ENCODE measurements at places on chromosomes 3 and 15. TPM values are rescaled to one million over a fixed set of nuclear protein-coding genes. Genes with fewer than 3 reads are reported as not detected.
A peak's percentile ranks its signal among the peaks of the same experiment; 100 is the strongest.

DNA sequence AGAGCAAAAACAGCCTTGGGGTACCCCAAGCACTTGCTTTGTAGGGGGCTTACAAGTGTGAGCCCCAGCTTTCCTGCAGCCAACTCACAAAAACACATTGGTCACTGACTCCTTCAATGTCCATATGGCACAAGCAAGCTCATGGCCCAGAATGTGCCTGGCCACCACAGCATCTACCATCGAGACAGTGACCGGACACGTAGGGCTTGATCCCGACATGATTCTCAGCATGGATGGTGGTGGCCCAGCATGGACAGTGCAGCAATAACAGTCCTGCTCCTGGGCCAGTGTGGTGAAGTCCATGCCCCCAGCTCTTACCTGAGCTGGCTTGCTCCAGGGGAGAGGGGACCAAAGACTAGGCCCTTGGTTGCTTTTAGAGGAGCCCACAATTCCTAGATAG is 6.0 kb downstream of the UNC45A start:
- no peak for DNase-seq

GRCh38 chr15:71782422-71783165 is 27.8 kb upstream of the NR2E3 start:
- peak; percentile 50 for DNase-seq

- no peak for DNase-seq
Measured at GRCh38 chr3:104126864-104127553, 1239.7 kb upstream of the ALCAM start.

The HAUS2 gene
- total RNA-seq: 17.9 TPM

The CFAP100 gene
- not detected for total RNA-seq

The C2CD4B gene
- 45.6 TPM for total RNA-seq

The SLC22A13 gene
- under 0.01 TPM for total RNA-seq
